ENCODE measurements at places on chromosomes 5 and 9. TPM values are rescaled to one million over a fixed set of nuclear protein-coding genes. Genes with fewer than 3 reads are reported as not detected.

DNA sequence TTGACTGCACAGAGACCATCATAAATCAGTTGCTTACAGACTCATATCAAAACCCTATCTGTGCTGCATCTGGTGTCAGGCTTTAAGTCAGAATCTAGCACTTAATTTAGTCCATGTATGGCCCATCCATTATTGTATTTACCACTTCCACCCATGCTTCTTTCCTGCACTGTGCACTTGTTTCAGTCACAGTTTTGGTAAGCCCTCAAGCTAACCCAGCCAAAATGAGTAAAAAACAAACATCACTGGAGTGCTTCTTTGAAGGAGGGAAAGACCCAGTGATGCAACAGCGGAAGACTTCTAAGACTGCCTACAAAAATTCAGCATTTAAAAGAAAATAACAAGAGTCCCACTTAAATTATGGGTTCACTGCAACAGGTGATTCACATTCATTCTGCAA lies 69.0 kb downstream of the FGF10 start:
- DNase-seq, result no peak

GRCh38 chr9:96382175-96382574 lies 1.3 kb downstream of the SLC35D2 start:
- no peak for DNase-seq

TAF11L7 gene
- not detected for total RNA-seq

ADAMTS16 gene
- 14.3 TPM for total RNA-seq

GRCh38 chr5:53008751-53009150 lies 19.6 kb downstream of the ITGA2 start:
- DNase-seq, result no peak

DNA sequence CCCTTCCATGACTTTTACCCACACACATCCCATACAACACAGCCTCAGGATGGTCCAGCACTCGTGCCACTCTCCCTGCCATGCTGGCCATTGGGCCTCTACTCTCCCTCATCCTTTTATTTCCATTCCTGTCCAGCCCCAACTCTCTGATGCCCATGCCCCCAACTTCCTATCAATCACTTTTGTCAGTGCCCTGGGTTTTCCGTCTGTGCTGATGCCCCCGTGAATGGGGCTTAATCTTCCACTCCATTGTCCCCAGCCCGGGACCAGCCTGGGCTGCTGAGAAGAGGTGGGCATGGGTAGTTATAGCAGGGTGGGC lies 12.6 kb upstream of the ACSL6 start:
- no peak for DNase-seq

FAM81B gene
- not detected for total RNA-seq

GRCh38 chr5:72667708-72668107 lies 148.8 kb upstream of the TNPO1 start:
- DNase-seq, result no peak

DNA sequence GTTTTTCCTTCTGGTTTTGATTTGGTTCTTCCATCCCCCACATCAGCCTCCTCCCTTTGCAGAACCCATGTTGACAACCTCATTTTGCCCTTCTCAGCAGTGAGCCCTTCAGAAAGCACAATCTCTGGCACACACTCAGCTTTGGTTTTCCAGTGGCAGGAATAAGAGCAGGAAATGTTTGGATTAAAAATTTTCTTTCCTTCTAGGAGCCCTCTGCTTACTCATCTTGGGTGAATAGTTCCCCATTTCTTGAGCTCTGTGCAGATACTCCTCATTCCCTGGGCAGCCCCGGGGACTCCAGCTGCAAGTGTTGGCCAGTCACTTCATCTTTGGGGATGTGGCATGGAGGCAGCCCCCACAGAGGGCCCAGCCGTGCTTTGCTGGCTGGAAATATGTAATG lies 170.5 kb downstream of the NR3C1 start:
- DNase-seq, result no peak

DNA sequence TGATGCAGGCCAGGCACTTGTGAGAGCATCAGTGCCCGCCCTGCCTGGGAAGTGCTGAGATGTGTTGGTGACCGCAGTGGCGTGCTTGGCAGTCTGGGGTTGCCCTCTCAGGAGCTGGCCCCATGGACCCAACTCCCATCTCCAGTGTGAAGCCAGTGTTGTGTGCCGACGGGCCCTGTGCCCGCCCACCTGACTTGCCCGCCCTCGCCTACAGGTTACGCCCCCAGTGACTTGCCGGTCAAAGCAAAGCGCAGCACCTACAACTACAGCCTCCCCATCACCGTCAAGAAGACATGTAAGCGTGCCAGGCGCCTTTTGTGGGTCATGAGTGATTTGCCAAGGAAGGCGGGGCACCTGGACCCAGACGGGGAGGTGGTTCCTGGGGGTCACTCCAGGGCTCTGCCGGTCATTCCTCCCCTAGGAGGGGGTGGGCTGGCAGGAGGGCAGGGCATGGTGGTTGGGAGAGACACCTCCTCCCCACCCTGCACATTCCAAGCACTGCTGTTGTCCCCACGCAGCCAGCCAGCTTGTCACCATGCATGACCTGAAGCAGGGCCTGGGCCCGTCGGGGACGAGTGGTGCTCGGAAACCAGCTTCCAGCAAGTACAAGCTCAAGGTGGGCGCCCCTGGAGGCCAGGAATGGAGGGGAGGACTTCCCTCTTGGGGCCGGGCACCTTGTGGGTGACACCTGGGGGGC lies 7.4 kb upstream of the CEL start:
- DNase-seq, result no peak
